ENCODE measurements at places on chromosomes 6 and 20. TPM values are rescaled to one million over a fixed set of nuclear protein-coding genes. Genes with fewer than 3 reads are reported as not detected.

DNA sequence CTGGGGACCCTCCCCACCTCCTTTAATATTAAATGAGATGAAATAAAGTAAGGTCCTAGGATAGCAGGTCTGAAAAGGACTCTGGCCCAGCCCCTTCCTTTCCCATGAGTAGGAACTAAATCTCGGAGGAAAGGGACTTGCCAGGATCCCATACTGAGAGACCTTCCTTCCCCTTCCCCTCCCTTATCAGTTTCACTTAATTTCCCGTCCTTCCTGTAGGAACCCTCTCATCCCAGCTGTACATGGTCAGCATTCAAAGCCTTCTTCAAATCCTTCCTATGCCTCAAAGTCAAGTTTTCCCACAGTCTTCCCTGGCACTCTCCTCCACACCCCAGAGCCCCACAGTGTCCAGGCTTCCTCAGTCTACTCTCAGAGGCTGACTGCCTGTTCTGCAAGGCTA lies 71.3 kb upstream of the MYL9 start:
- no peak for DNase-seq

GRCh38 chr20:56465997-56466396 lies 2.4 kb upstream of the RTF2 start:
- no peak for DNase-seq

- DNase-seq, result no peak
Measured at GRCh38 chr20:59004763-59005522, 2.1 kb downstream of the CTSZ start.

DNA sequence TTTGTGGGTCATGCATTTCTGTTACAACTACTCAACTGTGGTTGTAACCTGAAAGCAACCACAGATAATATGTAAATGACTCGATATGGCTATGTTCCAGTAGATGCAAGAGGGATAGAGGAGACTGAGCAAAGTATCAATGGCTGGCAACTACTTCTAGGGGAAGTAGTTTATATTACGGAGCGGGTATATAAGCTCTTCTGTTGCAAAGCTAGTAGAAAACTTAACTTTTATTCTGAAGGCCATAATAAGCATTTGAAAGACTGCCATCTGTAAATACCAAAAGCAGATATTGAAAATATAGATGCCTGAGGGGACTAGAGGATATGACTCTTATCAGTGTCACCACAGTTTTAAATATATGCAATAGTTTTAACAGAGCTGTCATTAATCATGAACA lies 655.3 kb downstream of the PHF3 start:
- DNase-seq, result no peak

The FOXF2 gene
- 0.15 TPM for polyA plus RNA-seq

The CARMIL1 gene
- polyA plus RNA-seq, result 6.8 TPM

- DNase-seq, result no peak
Measured at GRCh38 chr6:18388271-18388670, 1.1 kb downstream of the RNF144B start.

- no peak for DNase-seq
Measured at GRCh38 chr20:64168381-64169090, 4.3 kb downstream of the MYT1 start.

- no peak for DNase-seq
Measured at GRCh38 chr6:40877362-40877761, 161.7 kb downstream of the UNC5CL start.

The IMPG1 gene
- 3.7 TPM for polyA plus RNA-seq

The LY6G6F gene
- polyA plus RNA-seq, result 0.30 TPM

The PGC gene
- not detected for polyA plus RNA-seq

- DNase-seq, result no peak
Measured at GRCh38 chr6:98833307-98834059, 891 bp upstream of the POU3F2 start.

DNA sequence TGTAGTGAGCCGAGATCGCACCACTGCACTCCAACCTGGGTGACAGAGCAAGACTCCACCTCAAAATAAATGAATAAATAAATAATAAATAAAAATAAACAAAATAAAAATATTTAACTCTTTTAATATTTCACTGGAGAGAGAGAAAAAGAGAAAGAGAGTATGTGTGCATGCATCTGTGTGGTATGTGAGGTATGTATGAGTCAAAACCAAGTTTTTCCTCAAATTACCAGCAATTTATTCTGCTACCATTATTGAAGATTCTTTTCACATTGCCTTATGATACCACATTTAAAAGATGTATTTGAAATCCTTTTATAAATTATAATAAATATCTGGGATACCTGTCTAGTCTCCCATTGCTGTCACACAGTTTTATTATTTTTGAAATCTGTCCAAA lies 122.1 kb downstream of the CD164 start:
- DNase-seq, result no peak

- DNase-seq, result no peak
Measured at GRCh38 chr6:22622351-22622750, 53.0 kb downstream of the HDGFL1 start.

GRCh38 chr6:111238464-111239119 lies 151.3 kb downstream of the SLC16A10 start:
- no peak for DNase-seq

DNA sequence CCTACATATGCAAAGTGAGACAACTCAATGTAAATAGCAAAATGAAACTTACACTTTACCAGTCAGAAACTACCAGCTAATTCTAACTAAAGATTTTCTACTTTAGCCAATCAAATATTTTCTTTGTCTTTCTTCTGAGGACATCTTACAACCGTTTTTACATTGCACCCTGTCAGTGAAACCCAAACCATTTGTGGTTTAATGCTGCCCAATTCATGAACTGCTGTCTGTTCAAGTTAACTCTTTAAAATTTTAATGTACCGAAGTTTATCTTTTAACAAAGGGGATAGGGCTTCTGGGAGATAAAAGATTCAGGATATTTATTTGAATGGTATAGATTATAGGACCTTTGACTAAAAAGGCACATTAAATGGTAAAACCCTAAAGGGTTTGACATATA lies 121.3 kb upstream of the HDDC2 start:
- DNase-seq, result no peak

DNA sequence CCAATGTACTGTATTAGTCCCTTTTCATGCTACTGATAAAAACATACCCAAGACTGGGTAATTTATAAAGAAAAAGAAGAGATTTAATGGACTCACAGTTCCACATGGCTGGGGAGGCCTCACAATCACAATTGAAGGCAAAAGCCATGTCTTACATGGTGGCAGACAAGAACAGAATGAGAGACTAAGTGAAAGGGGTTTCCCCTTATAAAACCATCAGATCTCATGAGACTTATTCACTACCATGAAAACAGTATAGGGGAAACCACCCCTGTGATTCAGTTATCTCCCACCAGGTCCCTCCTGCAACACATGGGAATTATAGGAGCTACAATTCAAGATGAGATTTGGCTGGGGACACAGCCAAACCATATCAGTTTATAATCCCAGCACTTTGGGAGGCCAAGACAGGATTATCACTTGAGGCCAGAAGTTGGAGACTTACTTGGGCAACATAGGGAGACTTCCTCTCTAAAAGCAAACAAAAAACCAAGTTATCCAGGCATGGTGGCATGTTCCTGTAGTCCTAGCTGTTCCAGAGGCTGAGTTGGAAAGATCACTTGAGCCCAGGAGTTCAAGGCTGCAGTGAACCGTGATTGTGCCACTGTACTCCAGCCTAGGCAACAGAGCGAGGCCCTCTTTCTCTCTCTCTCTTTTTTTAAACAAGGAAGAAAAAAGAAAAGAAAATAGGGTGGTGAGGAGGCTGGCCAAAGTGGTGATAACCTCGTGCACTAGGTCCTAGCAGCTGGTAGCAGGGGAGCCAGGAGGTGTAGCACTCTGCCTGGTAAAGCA lies 22.9 kb upstream of the DDR1 start:
- DNase-seq, result no peak

DNA sequence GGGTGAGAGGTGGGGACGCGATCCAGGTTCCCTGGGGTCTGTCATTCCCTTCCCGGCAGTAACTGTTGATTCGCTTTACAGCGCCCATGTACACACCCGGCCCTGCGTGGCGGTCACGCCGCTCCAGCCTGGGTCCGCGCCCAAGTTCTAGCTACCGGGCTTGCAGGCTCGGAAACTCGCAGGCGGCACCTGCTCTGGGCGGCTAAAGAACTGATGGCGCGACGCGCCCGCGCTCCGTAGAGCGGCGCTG lies 1.4 kb upstream of the POU3F2 start:
- no peak for DNase-seq

GRCh38 chr6:139752086-139752485 lies 377.6 kb upstream of the CITED2 start:
- no peak for DNase-seq

GRCh38 chr6:54716010-54716409 lies 130.6 kb upstream of the FAM83B start:
- no peak for DNase-seq

DNA sequence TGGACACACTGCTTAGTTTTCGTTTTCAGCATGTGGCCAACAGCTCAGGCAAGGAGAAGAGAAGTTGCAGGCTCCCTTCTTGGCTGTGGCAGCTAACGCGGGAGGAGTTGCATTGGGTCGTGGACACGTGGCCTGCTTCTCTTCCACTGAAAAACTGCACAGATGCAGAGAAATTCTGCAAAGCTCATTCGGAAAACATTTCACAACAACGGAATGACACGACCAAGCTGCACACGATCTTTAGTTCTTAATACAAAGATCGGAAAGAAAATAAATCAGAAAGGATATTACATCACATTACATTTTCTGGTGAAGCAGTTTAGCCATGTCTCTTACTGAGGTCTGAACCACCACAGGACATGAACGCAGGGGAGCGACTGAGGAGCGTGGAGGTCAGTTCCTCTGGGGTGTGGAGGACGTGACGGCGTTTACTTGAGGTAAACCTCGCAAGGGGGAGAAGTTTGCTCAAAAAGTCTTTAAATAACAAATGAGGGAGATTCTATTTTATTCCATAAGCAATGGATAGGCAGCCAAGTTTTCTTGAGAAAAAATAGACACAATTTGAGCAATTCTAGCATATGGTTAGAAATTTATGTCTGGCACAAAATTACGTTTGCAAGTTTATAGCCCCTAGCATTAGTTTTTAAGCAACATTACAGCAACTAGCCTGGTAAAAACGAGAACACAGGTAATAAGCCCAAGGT lies 178.3 kb downstream of the THBS2 start:
- peak; percentile 47 for DNase-seq

The TENT5A gene
- 3.4 TPM for polyA plus RNA-seq

- DNase-seq, result no peak
Measured at GRCh38 chr6:147653631-147654030, 145.1 kb downstream of the SAMD5 start.

The HTR1E gene
- polyA plus RNA-seq, result 4.1 TPM

Data from left renal pelvis (tissue), 4 donors.